ENCODE measurements at places on chromosomes 12 and 14.

GRCh38 chr14:80973931-80974641 lies 18.7 kb downstream of the TSHR start:
- no peak for DNase-seq

DNA sequence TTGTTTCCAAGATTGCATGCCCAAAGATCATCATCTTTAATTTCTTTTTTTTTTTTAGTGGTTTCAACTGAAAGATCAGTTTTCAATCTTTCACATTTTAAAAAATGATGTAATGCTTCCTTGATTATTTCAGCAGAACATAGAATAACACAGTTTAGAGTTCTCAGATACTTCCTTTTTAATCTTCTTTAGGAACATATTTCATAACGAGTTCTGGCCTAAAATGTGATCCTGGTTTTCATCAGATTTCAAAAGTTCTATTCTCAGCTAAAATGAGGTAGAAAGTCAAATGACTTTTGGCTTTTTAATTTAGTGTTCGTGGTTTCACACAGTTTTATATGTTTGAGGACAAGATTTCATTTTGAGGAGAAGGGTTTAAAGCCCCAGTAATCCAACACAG lies 40.0 kb upstream of the NR1H4 start:
- DNase-seq, result no peak

- DNase-seq, result no peak
Measured at GRCh38 chr14:90990141-90990540, 70.3 kb downstream of the RPS6KA5 start.

DNA sequence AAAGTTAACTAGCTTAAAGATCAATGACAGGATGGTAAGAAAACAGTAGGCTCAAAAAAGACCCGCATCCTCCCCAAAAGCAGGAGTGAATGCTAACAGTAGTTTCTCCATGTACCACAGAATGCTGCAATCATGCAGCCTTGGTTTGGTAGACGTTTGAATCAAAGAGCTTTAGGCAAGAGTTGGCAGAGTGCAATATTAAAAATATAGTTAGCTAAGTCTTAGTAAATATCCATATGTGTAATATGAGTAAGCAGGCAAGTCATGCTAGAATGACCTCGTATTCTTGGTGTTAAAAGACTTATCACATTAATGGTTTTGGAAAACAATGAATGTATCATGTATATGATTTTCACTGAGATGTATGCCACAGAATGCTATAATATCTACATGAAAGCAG lies 18.8 kb upstream of the KLRF1 start:
- DNase-seq, result no peak

GRCh38 chr14:51317373-51317772 lies 77.3 kb downstream of the TMX1 start:
- no peak for DNase-seq

GRCh38 chr12:106359646-106360399 lies 2.3 kb downstream of the POLR3B start:
- no peak for DNase-seq

- DNase-seq, result no peak
Measured at GRCh38 chr12:32033406-32033805, 73.2 kb upstream of the BICD1 start.

DNA sequence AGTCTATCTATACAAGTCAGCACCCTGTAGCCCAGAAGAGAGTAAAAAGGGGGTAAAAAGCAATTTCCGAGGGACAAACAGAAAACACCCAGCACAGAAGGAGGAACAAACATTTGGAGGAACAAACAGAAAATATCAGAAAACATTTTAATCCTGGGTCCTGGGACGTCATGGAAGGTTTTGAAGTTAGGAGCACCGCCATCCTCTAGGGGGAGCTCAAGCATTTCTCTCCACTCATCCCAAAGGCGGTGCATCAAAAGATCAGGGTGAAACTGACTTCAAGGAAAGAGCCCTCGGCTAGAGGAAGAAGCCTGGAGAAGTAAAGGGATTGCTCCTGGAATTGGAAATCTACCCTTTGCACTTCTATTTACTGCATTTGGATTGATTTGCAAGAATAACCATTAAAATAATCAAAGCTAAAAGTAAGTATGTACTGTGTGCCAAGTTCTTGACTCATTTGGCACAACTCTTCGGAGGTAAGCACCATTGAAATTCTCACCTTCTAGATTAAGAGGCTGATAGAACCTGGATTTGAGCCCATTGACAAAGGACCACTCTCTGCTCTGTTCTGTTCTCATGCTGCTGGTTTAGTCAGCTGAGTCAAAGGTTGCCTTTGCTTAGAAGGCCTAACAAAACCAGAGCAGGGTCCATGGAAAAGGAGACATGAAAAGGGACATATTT lies 17.2 kb upstream of the POC1B start:
- DNase-seq, result no peak

GRCh38 chr14:76706811-76707210 lies 54.5 kb upstream of the VASH1 start:
- no peak for DNase-seq

GRCh38 chr14:55350461-55350860 lies 61.2 kb downstream of the ATG14 start:
- DNase-seq, result no peak

GRCh38 chr12:93442411-93443340 lies 929 bp upstream of the UBE2N start:
- no peak for DNase-seq

- no peak for DNase-seq
Measured at GRCh38 chr14:68243450-68244010, 424.0 kb downstream of the RAD51B start.

DNA sequence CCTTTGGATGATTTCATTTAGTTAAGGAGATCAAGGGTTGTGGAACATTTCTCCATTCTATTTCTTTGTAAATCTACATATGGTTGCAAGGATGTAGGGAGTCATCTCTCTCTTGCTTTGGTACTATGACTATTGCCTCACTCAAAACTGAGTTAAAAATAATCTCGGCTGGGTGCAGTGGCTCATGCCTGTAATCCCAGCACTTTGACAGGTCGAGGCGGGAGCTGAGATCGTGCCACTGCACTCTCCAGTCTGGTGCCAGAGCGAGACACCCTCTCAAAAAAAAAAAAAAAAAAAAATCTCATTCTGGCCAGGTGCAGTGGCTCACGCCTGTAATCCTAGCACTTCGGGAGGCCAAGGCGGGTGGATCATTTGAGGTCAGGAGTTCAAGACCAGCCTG lies 24.8 kb upstream of the PPM1H start:
- DNase-seq, result no peak

- DNase-seq, result no peak
Measured at GRCh38 chr12:120835304-120835612, 68.9 kb downstream of the SPPL3 start.

DNA sequence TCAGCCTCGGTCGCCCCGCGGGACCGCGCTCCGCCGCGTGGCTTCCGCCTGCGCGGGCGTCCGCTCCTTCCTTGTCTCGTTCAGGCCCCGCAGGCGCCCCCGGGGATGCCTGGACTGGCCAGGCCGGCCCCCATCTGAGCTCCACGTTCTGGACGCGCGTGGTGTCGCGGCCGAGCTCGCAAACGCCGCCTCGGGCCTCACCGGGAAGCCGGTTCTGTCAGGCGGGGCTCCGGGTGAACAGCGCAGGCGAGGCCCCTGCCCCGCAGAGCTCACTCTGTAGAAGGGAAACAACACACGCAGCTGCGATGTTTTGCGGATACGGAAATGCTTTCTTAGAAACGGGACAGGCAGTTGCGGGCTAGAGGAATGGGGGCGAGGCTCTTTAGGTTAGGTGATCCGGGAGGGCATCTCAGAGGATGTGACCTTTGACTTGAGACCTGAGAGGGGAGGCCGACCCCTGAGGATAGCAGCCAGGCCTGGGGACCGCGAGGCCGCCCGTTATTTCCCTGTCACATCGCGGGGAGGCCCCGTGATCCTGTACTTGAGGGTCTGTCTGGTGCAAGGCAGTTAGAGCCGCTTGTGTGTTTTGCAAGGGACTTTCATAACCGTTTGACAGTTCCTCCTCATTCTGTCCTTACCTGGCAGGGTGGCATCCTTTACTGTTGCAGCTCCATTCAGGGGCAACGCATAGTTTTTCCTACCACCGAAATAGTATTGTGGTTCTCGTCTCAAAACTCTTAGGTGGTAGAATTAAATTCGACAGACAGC lies 584 bp downstream of the VRK1 start:
- no peak for DNase-seq

DNA sequence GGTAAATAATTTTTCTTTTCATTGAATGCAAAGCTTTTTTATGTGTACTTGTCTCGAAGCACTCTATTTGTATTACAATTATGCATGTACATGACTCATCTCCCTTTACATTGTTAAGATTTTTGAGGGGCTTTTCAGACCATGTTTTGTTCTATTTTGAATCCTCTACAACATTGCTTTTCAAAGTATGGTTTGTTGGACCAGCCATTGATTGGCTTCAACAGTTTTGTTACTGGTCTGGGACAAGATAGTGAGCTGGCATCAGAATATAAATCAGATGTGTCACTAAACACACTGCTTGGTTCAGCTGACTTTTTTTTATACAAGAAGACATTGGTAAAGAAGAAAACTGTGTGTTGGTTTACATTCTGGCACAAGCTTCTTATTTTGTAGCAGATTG lies 122.3 kb downstream of the MON2 start:
- no peak for DNase-seq

GRCh38 chr14:88473791-88474190 lies 81.0 kb downstream of the PTPN21 start:
- DNase-seq, result no peak

DNA sequence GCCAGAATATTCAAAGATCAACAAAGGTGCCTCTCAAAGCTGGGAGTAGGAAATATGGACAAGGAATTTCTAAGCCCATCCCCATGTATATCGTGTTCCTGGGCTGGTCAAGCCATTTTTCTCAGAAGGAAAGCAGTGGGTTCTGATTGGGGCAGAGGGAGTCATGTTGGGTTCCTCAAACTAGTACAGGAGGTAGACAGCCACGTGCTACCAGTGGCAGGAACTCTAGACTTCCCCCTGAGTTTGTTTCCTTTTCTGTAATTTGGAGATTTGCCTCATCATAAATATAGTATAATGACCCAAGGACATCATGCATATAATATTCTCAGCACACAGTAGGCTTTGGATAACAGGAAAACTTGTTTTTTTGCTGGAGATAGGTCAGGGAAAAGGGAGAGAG lies 16.4 kb upstream of the PLEKHH1 start:
- DNase-seq, result no peak

GRCh38 chr14:61190341-61190740 lies 90.8 kb downstream of the TMEM30B start:
- no peak for DNase-seq

GRCh38 chr14:33968722-33969121 lies 17.8 kb upstream of the EGLN3 start:
- no peak for DNase-seq

GRCh38 chr14:68817506-68818212 lies 24.8 kb upstream of the ZFP36L1 start:
- no peak for DNase-seq

DNA sequence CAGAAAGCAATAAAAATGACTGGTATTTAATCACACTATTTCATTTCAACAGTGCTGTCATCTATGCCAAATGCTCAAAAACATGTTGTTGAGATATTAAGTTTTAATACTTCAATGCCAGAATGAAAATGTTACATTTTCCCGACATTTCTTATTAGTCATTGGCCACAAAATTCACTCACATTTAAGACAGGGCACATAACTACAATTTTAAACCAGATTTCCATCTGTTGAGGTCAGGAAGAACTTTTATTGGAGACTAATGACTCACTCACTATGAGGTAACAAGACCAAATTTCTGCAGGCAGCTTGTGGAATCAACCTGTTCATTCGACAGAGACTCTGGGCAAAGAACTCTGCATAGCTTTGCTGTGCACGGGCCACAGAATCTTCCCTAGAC lies 36.8 kb downstream of the PPTC7 start:
- no peak for DNase-seq

DNA sequence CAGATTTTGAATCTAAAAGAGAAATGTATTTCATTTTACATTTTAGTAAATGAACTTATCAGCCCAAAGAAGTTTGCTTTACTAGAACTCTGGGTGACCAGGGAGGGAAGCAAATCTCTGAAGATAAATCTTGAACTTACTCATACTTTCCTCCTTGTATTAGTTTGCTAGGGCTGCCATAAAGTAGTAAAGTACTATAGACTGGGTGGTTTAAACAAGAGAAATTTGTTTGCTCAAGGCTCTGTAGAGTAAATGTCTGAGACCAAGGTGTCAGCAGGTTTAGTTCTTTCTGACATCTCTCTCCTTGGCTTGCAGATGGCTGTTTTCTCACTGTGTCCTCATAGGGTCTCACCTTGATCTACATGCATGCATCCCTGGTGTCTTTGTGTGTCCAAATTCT lies 926.0 kb downstream of the DIO2 start:
- no peak for DNase-seq

DNA sequence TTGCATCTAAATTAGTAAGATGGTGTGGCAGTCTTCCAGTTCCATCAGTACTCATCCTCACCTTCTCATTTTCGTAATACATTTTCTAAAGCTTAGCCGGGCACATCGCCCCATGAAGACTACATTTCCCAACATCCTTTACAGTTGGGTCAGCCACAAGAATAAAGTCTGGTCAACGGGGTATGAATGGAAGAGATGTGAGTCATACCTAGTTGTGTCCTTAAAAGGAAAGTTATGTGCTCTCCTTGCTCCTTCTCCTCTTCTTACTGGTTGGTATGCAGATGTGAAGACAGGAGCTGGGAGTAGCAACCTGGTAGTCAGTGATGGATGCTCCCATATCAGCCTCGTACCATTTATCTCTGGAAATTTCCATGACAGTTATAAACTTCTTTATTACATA lies 35.9 kb upstream of the EGLN3 start:
- no peak for DNase-seq

DNA sequence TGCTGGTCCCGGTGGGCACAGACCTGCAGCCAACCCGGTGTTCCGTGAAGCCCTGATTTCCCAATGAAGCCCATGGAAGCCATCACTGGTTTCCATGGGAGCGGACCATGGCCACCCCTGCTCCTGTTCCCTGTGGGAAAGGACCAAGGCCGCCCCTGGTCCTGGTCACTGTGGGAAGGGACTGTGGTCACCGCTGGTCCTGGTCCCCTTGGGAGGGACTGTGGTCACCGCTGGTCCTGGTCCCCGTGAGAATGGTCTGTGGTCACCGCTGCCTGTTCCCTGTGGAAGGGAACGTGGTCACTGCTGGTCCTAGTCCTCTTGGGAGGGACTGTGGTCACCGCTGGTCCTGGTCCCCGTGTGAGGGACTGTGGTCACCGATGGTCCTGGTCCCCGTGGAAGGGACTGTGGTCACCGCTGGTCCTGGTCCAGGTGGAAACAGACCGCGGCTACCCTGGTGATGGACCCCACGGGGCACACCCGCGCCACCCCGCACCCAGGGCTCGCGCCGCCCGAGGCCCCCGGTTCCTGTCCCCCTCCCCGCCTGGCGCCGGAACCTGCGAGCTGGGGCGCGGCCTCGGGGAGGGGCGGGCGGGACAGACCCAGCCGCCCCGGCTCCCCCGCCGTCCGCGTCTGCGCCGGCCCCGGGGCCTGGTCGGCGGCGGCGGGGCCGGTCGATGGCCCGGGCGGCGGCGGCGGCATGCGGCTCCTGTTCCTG lies at the start of gene GLT1D1:
TSS of gene GLT1D1 (plus strand) at position 594 of the 715 bp plus-strand sequence. CDS start at position 698, 104 bp downstream.
- no peak for DNase-seq

- no peak for DNase-seq
Measured at GRCh38 chr12:9925705-9926393, 6.3 kb downstream of the CLEC2A start.

GRCh38 chr12:86122846-86123468 lies 133.2 kb downstream of the MGAT4C start:
- DNase-seq, result no peak
